NAMALWA (cell line): ENCODE measurements at places on chromosomes 4 and X.

DNA sequence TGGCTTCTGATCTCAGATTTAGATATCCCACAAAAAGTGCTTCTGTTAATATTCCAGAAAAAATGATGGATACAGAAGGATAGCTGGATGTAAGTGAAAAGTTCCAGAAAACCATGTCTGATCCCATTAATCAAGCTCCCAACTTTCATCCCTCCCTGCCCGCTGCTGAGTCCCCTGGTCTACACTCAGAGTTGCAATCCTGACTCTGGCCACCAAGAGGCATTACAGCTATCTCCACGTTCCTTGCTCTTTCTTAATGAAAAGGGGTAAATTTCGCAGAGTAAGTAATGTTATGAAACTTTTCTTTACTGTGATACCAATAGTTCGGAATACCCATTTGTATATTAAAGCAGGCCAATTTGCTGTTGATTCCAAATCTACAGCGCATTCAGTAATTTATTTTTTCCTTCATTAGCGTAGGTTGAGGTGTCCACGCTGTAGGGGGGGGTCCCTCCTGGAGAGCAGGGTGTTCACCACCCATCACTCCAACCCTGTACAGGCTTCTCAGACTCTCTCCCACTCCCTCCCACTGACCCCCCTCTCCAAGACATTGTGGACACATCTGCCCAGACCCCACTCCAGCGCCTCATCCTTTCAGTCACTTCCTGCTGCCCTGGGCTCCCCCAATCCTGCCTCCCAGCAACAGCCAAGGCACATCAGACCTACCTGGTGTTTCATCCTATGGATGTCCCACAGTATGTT, 55.1 kb downstream of the RAB40A start:
- peak; percentile 63 for DNase-seq

GRCh38 chr4:141132072-141132708, 1.1 kb downstream of the RNF150 start:
- DNase-seq = no peak

GRCh38 chrX:94743478-94743877, 1069.5 kb downstream of the FAM133A start:
- no peak for DNase-seq

GRCh38 chr4:131192318-131192717, 1956.8 kb upstream of the PCDH10 start:
- DNase-seq = no peak

- no peak for DNase-seq
Observed at GRCh38 chrX:47264483-47265173, 31.8 kb downstream of the USP11 start.

GRCh38 chrX:49082271-49082871, 2.7 kb upstream of the WDR45 start:
- no peak for DNase-seq

DNA sequence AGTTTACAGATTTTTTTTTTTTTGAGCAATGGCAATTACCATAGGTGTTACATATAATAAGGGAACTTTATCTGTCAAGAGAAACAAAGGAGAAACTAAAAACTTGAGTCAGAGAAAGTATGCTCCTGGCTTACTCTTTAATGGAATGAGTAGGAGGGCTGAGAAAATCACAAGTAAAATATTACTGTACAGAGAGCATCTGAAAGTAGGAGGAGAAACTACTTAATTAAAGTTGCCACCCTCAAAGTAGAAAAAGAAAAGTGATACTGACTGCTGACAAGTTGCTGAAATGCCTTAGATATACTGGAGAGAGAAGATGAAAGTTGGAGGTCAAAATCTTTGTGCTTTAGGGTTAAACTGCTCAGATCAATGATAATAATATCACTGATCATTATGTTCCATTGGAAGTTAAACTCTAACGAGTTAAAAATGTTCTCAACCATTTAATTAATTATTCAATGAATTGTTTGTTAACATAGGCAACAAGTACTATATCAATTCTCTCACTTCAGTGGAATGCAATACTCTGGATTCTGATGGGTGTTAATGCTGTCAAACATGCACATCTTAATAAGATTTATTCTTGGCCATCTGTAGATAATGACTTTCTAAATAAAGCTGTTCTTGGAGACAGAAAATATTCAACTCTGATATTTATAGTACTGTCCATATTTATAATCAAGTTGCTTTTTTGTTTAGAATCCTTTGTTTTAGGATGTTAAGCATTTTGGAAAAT, 61.2 kb upstream of the CAMK2D start:
- DNase-seq = no peak

- no peak for DNase-seq
Observed at GRCh38 chr4:4854649-4855295, 4.7 kb upstream of the MSX1 start.

DNA sequence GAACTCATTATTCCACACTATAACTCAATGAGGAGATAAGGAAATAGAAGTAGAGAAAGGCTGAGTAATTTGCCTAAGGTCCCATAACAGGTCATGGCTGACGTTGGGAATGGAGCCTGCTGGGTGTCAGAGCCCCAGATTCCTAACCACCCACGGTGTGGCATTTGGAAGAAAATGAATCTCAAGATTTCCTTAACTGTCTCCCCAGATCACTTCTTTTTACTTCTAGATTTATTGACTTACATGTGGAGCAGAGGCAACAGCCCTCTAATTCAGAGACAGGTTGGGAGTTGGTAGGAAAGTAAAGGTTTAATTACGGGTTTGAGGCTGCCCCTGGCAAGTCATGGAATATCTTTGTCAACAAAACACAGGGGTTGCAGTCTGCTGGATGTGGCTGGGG, 134.0 kb downstream of the ARHGAP10 start:
- no peak for DNase-seq

- no peak for DNase-seq
Observed at GRCh38 chr4:156892805-156893204, 78.8 kb downstream of the PDGFC start.

GRCh38 chrX:132389480-132389879, 99.4 kb downstream of the MBNL3 start:
- no peak for DNase-seq

GRCh38 chrX:134258202-134258601, 21.2 kb downstream of the CCDC160 start:
- DNase-seq = no peak

DNA sequence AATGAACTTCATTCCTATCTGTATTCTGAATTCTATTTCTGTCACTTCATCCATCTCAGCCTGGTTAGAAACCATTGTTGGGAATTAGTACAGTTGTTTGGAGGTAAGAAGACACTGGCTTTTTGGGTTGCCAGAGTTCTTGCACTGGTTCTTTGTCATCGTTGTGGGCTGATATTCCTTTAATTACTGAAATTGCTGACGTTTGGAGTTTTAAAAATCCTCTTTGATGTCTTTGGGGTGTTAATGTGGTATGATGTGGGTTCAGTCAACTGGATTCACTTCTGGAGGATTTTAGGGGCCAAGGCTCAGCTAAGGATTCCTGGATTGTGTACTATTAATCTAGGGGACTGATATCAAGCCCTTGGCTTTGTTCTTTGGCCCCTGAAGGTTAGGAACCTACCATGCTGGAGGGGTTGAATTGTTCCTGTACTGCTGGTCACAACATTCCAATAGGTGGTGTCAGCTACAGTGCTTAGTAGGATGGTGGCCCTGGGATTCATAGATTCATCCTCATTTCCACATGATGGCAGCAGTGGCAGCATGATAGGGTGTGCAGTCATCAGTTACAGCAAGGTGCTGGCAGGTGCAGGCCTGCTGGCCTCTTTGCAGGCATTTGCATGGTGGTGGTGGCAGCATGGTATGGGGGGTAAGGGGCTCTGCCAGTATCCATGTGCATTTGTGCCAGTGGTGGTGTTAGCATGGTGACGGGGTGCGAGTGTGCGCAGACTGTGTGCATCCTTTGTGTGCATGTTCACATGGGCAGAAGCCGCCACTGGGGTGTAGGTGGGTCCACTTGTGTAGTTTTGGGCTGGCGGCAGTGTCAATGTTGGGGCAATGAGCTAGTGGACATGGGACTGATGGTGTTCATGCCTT, 301.3 kb downstream of the TEX13C start:
- no peak for DNase-seq

DNA sequence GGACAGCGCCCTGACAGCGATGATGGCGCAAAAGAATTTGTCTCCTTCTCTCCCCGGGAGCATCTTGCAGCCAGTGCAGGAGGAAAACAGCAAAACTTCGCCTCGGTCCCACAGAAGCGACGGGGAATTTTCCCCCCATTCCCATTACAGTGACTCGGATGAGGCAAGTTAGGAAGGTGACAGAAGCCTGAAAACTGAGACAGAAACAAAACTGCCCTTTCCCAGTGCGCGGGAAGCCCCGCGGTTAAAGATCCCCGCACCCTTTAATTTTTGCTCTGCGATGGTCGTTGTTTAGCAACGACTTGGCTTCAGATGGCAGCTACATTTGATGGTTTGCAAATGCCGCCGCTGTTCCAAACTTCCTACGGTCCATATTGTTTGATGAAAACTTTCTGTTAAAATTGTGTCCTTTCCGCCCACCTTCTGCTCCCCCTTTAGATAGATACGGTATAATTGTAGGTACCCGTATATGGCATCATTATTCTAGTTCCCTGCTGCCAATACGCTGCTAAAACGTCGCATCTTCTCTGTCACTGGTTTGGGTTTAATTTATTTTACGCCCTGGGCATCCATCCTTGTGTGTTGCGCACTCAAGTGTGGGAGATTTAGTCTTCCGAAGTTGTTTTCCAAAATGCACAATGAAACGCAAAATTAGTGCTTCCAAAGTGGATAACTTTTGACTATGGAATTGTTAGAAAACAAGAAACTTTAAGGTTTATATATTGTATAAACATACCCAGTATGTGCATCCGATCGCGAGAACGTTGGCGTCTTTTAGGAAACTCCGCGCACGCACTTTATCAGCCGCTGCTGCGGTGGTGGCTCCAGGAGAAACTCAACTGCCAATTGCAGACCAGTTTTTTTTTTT, 1.5 kb downstream of the ATOH1 start:
- DNase-seq = no peak

- DNase-seq = no peak
Observed at GRCh38 chrX:110114260-110114776, 111.4 kb downstream of the TMEM164 start.

DNA sequence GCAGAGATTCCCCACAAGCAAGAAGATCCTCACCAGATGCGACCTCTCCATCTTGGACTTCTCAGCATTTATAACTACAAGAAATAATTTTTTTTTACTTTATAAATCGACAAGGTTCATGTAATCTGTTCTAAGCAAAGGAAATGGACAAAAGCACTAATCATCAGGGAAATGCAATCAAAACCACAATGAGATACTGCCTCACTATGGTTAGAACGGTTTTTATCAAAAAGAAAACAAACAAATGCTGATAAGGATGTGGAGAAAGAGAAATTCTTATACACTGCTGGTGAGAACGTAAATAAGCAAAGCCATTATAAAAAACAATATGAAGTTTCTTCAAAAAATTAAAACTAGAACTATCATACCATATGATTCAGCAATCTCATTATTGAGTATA, 1382.6 kb downstream of the ARAP2 start:
- no peak for DNase-seq

- no peak for DNase-seq
Observed at GRCh38 chr4:58809948-58810347, 1699.8 kb upstream of the IGFBP7 start.

- DNase-seq = peak; percentile 44
Observed at GRCh38 chr4:153112041-153112441, 92.2 kb upstream of the TRIM2 start.

DNA sequence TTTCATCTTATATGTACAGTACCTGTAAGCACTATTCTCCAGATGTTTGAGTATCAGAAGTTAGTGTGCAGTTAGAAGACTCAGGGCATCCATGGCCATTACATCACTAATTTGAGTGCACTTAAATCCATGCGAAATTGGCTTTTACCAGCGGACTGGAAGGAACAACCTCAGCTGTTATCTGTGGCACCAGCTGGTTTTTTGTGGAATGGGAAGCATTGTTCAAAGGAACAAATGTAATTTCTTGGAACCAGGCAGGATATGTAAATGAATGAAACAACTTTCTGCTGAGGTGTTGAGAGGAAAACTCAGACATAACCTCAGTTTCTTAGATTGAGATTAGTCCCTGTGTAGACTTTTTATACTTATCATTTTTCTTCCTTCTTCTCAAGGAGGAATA, 60.2 kb downstream of the PDGFRA start:
- no peak for DNase-seq

- DNase-seq = no peak
Observed at GRCh38 chr4:176921256-176921655, 128.5 kb upstream of the VEGFC start.

GRCh38 chrX:55127692-55128091, 38.9 kb downstream of the PAGE2 start:
- no peak for DNase-seq

DNA sequence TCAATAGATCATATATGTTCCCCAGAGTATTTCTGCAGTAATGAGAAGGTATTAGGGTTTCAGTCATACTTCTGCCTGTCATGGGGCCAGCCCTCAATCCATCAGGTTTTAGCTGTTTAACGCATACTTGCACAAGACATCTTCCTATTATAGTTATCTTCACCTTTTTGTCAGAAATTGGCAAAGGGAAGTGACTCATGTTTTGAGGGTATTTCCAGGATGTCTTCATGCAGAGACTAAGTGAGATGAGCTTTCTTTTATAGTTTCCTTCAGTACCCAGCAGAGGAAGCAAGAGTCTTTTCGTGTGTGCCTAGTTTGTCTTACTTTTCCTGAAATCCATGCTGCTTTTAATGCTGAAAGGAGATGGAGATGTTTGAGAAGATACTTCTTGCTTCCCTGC, 9.5 kb downstream of the CSTF2 start:
- no peak for DNase-seq

DNA sequence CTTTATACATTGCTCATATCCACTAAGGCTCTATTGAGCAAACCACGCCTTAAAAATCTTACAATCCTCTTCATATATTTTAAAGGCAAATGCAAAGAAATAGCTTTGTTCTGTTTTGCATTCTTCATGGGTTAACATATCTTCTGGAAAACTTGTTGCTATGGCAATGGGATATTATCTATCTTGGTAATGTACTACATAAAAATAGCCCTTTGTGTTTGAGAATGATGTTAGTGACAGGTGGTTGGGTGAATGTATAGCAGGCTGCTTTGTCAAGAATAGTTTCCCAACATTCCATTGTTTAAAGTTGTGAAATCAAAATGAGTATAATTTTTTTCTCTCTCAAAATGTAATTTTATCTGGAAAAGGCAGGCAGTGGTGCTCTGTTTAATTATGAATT, 16.8 kb downstream of the REPS2 start:
- no peak for DNase-seq

DNA sequence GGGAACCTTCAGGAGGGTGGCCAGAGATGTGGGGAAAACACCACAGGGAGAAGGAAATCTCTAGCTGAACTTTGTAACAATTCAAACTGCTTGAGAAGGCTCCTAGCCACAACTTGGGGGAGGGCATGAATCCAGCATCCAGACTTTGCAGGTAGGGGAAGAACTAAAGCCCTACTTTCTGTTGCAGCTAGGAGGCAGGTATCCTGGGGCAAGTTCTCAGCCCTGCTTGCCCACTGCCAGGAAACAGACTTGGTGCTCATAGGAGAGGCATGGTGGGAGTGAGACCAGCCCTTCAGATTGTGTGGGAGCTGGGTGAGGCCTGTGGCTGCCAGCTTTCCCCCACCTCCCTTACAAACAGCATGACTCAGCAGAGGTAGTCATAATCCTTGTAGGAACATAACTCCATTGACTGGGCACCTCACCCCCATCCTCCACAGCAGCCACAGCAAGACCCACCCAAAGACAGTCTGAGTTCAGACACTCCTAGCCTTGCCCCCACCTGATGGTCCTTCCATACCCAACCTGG, 209.5 kb upstream of the CPEB2 start:
- DNase-seq = no peak
